ENCODE measurements at places on chromosomes 4 and X.
A peak's percentile ranks its signal among the peaks of the same experiment; 100 is the strongest.

- DNase-seq: peak; percentile 46
Measured at GRCh38 chr4:38060829-38061431, 100.7 kb downstream of the PTTG2 start.

DNA sequence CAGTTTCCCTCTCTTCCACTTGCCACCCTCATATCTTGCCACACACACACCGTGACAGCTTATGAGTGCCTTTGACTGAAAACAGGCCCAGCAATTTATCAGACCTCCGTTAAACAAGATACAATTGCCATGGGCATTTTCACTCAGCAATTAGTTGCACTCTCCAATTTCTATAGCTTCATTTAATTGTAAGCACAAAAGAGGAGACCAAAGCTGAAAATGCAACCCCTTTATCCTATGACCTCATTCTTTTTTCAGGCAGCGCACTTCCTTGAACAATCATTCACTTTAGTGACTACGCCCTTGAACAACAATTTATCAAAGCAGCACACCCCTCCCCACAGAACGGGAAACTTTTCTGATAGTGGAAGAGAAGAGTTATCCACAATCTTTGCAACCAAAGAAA is 4.1 kb downstream of the POF1B start:
- DNase-seq: peak; percentile 5

GRCh38 chr4:185282968-185283367 is 73.6 kb downstream of the SNX25 start:
- no peak for DNase-seq

DNA sequence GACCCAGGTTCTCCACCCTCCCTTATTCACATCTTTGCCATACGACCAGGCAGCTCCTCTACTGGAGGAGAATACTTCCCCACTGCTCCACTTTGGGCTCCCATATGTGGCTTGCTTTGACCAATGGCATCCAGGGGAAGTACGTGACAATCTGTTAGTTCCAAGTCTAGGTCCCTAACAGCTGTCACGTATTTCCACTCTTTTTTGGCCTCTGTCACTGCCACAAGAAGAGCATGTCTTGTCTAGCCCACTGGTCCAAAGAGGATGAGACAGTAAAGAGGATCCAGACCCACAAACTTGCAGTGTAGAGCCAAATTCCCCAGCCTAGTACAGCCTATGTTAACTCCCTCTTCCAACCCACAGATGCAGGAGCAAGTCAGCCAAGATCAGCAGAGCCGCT is 49.7 kb upstream of the GATB start:
- DNase-seq: no peak

- peak; percentile 41 for DNase-seq
Measured at GRCh38 chrX:71320126-71320525, 18.6 kb downstream of the ITGB1BP2 start.

DNA sequence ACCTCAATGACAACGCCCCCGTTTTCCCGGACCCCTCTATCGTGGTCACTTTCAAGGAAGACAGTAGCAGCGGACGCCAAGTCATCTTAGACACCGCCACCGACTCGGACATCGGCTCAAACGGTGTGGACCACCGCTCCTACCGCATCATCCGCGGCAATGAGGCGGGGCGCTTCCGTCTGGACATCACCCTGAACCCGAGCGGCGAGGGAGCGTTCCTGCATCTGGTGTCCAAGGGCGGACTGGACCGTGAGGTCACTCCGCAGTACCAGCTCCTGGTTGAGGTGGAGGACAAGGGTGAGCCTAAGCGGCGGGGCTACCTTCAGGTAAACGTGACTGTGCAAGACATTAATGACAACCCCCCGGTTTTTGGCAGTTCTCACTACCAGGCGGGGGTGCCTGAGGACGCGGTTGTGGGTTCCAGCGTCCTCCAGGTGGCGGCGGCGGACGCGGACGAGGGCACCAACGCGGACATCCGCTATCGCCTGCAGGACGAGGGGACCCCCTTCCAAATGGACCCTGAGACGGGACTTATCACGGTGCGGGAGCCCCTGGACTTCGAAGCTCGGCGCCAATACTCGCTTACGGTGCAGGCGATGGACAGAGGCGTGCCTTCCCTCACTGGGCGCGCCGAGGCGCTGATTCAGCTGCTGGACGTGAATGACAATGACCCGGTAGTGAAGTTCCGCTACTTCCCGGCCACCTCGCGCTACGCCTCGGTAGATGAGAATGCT is 2.2 kb downstream of the FAT4 start:
- DNase-seq: peak; percentile 51

- peak; percentile 70 for DNase-seq
Measured at GRCh38 chr4:81378386-81378785, 93.3 kb downstream of the RASGEF1B start.

- no peak for DNase-seq
Measured at GRCh38 chrX:555725-556666, 74.6 kb upstream of the SHOX start.

DNA sequence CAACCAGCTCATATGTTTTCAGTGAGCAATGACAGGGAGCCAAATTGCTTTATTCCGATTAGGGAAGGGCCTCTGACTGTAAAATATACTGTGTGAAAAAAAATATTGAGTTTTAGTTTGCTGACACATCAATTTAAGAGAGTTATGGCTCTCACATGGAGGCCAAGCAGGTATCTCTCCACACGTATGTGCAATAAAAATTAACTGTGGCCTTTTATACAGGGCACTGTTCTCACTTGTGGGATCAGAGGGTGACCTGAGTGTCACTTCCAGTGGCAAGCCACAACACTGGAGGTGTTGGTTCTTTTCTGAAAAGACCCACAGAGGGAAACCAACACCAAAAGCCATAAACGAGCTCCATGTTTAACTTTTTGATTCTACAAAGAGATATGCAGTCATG is 462.8 kb downstream of the MID1IP1 start:
- no peak for DNase-seq

DNA sequence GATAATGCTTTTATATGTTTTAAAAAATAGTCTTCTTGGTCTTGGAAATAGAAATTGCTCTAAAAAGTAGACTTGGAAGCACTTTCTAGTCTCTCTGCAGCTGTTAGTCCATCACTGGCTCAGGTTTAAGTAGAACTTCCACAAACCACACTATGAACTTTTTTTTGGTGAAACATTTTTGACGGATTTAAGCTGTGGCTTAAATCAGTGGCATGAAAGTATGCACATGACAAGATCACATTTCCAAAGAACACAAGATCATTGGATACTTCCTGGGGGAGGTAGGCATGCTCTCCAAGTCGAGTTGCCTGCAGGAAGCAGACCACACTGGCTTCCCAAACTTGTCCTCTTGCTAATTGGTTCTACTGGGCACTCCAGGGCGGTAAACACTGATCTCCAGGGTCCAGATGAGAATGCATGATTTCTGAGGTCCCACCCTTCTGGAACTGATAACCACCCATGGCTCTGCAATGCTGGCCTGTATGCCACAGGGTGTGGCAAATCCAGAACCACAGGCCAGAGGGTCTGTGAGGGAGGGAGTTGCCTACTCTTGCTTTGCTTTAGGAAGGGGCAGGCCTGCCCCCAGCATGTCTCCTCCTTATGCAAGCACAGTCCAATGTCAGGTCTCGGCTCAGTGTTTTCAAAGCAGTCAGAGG is 331.9 kb upstream of the SFRP2 start:
- no peak for DNase-seq
